ENCODE measurements at places on chromosomes 5 and 9.

DNA sequence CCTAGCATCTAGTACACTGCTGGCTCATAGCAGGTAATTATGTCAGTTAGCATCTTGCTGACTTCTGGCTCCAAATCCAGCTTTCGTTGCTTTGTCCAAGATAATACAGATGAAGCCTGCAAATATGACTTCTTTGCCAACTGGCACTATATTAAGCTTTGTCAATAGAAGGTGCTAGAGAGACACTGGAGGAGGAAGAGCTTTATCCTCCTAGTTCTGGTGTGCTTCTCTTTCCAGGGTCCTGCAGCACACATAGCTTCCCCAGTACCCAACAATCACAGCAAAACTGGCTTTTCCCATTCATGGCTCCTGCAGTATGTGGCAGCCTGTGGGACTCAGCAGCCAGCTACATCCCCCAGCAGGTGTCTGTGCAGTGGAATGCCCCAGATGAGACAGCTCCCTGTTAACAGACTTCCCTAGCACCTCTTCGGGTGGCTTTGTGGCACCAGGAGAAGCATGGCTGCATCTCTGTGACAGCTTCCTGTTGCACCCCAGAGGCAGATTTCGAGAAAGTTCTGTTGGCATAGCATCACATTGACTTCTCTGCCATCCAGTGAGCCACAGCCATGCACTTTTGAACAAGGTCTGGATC lies 147.8 kb downstream of the OXCT1 start:
- no peak for DNase-seq

DNA sequence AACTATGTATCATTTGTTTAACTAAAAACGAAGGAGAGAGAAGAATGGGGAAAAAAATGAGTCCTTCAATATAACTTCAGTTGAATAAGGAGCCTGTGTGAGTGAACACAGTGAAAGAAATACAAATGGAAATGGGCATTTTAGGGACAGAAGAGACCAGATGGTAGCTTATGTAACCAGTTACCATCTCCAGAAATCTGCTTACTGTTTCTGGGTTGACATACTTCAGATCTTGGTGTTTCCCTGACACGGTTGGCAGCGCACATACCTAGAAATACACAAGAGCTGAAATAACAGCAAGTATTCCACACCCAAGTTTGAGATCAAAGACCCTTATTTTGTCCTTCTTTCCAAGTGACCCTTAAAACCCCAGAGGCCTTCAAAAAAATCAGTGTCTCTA lies 14.9 kb upstream of the GFRA3 start:
- DNase-seq = no peak

GRCh38 chr9:96599298-96599697 lies 20.3 kb downstream of the CDC14B start:
- no peak for DNase-seq

DNA sequence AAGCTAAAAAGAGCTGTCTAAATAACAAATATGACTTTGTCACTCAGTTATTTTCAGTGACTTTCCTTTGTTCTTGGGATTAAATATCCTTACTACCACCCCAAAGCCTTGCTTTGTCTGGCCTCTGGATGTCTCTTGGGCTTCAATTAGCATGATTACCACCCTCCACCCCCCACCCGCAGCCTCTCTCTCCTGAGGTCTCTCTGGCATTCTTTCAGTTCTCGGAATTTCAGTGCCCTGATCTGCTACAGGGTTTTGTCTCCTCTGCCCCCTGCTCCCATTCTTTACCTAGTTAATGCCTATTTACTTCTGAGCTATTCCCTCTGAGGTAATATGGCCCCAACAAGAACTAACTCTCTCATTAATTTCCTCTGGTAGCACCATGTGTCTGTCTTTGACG lies 376.4 kb downstream of the DEPDC1B start:
- DNase-seq = no peak

DNA sequence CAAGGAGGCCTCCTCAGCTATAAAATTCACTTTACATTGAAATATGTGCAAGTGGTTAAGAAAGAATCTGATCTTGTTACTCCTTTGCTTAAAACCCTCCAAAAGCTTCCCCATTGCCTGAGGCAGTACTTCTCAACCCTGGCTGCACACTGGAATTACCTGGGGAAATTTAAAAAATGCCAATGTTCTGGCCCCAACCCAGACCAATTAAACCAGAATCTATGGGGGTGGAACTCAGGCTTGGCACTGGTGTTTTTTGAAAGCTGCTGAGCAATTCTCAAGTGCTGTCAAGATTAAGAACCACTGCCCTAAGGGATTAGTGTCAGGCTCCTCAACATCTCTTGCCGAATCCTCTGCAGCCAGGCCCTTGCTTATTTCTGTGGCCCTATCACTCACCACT lies 269.6 kb downstream of the ELAVL2 start:
- DNase-seq = no peak

DNA sequence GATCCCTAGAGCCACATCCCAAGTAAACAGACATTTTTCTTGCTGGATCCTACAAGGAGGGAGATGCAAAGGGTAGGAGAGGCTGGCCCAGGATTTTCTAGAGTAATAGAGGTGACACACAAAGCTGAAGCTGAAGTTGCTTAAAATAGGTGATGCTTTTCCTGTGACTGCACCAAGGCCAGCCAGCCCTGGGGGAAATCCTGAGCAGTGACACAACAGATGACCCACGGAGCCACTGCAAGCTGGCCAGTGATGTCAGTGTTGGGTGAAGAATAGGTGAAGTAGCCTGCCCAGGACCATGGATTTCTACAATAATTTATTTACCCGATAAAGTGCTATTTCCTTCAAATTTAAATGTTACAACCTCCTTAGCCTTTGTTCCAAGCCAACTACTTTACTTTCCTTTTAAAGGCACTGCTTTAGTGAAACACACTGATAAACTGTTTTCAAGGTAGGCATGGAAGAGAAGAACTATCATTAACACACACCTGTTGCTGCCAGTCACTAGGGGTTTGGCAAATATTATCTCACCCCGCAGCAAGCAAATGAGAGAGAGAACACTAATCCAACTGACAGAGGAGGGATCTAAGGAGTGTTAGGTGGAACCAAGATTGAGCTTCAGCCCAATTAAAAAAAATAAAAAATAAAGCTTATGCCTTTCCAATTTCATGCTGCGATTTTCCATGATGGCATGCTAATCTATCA lies 123.5 kb downstream of the CTNND2 start:
- no peak for DNase-seq

- no peak for DNase-seq
Observed at GRCh38 chr9:126084696-126085095, 241.9 kb upstream of the MVB12B start.

- peak; percentile 93 for DNase-seq
Observed at GRCh38 chr9:114348906-114349482, 19.3 kb downstream of the ORM2 start.

- no peak for DNase-seq
Observed at GRCh38 chr9:86682240-86682639, 265.1 kb downstream of the GAS1 start.

- DNase-seq = no peak
Observed at GRCh38 chr5:143056792-143057579, 286.8 kb downstream of the ARHGAP26 start.

DNA sequence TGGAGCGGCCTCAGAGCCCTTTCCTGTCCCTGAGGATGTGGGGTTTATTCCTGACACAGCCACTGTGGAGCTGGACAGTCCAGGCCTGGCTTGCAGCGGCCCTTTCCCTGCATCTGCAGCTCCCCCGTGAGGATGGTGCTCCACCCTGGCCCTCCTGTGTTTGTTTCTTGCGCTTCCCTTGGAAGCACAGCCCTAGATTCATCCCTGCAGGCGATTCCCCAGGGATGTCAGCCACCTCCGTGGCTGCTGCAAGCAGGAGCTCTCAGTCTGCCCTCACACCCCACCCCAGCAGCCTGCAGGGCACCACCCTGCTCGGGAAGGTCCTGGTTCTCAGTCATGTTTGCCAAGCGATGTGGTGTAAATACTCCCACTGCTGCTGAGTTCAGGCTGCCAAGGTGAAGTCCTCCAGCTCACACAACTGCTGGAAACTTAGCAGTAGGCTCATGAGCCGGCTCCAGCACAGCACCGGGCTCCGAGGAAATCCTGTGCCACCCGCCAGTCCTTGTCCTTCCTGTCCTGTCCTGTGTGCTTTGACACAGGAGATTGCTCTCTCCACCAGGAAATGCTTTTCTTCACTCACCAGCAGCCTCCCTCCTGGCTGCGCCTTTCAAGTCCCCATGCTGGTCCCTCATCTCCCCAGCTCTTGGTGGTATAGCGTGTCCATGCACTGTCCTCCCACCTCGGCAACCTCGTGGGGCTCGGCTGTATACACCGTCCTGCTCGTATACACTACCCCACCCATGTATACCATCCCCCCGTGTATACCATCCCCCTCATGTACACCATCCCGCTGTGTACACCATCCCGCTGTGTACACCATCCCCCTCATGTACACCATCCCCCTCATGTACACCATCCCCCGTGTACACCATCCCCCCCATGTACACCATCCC lies 16.2 kb downstream of the ROPN1L start:
- DNase-seq = no peak

DNA sequence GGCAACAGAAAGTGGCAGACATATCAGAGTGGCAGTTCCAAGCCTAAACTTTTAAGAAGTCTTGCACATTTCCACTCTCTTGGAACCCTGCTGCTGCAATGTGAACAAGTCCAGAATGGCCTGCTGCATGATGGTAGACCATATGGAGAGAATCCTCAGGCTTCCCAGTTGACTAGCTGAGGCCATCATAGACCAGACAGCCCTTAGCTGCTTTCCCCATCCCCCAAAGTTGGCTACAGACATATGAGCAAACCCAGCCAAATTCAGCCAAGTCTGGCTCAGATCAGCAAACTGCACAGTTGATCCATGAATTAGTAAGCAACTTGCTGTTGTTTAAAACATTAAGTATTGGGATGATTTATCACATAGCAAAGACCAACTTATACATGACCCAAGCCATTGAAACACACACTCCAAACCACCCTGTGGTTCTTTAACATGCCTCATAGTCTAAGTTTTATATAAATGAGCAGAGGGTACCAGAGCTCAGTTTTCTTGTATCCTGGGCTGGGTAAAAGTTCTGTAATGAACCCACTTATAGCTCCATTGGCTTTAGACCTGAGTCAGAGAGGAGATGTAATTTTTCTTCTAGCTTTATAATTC lies 19.9 kb downstream of the PPP3R2 start:
- no peak for DNase-seq

GRCh38 chr5:126138281-126138931 lies 284.8 kb upstream of the GRAMD2B start:
- peak; percentile 14 for DNase-seq

DNA sequence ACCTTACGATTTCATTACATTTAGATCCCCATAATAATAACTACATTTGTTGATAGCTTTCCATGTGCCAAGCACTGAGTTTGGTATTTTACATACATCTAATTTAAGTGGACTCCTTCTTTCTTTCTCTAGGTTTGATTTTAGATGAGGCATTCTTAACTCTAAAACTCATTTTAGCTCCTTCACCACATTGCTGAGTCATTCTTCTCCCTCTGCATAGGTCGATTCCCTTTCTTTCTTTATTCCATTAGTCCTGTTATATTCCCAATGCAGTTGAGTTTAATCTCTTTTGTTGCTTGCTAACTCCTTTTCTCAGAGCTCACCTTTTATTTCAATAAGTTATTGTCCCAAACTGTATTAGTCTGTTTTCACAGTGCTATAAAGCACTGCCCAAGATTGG lies 329.8 kb downstream of the TAF11L14 start:
- DNase-seq = no peak

GRCh38 chr5:136001466-136001981 lies 27.3 kb upstream of the TGFBI start:
- DNase-seq = no peak

- no peak for DNase-seq
Observed at GRCh38 chr9:35831040-35831439, 2.0 kb downstream of the TMEM8B start.

- no peak for DNase-seq
Observed at GRCh38 chr5:98784411-98784810, 10.9 kb downstream of the RGMB start.

DNA sequence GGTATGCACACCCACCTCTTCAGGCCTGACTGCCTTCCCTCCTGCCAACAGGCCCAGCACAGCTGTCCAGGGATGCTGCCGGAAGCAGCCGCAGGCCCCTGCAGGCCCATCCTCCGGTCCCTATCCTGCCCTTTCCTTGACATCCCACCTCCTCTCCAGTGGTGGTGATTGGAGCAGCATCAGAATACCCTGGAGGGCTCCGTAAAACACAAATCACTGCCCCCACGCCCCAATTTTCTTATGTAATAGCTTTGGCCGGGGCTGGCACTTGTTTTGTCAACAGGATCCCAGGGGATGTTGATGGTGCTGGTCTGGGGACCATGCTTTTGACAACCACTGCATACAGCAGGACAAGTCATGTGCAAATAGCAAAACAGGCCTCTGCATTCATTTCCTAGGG lies 274.5 kb downstream of the GADD45G start:
- no peak for DNase-seq

DNA sequence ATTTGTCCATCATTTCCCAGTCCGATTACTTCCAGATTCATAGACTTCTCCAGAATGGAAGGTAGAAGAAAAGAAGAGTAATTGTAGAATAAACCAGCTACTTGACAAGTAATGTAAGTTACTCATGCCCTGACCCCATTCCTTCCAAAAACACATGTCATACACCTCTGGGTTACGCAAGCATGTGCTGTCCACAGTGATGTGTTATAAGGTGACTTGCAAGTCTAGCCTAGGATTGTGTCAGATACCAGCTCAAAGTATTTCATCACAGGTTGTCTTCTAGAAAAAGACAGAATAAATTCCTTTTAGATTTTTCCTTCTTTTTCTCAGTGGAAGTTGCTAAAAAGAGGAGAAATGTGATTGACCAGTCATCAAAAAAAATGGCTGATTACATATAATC lies 8.0 kb upstream of the TLR4 start:
- DNase-seq = no peak

- DNase-seq = no peak
Observed at GRCh38 chr5:169339869-169340268, 38.9 kb upstream of the SLIT3 start.

DNA sequence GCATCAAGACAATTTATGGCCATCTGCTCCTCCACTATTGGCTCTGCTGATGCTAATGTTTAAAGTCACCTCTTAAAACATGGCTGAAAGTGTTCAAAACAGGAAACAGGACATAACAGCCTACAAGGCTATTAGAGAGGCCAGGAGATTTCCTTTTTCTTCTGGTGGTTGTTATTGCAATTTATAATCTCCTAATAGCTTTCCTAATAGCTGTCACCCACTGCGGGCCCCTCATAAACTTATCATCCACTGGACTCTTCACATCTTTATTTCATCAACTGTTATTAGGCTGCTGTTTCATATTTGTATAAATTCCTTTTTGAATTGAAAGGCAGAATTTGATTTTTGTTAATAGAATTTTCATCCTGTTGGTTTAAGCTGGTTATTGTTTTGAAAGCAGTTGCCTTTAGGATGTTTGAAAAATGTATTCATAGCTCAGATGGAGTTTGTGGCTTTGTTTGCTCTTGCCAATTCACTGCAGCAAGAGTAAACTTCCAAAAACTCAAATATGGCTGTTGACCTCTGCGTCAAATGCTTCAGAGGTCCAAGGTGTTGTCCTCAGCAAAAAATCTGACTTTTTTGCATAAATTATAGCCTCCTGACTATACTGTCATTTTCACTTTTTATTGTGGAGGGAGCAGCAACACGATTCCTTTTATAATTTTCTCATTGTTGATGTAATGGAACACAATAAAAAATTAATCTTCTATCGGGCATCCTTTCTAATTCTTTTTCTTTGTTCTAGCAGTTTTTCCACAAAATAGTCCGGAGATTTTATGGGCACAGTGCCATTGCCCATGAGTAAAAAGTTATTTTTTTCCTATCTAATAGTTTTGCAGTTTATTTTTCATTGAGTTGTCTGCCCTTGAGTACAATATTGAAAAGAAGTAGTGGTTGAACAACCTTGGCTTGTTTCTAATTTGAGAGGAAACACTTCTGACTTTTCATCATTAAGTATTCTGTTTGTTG lies 69.3 kb downstream of the MAT2B start:
- no peak for DNase-seq

Measured in non-pigmented ciliary epithelial cell (primary cell).